Ureter (tissue), 1 donor: ENCODE measurements at places on chromosomes 7 and 10. TPM values are rescaled to one million over a fixed set of nuclear protein-coding genes. Genes with fewer than 3 reads are reported as not detected.

MICU1 gene
- 48.2 TPM for total RNA-seq

C1QL3 gene
- total RNA-seq: 0.39 TPM

C10orf143 gene
- total RNA-seq: 11.6 TPM

SLC18A2 gene
- total RNA-seq: 2.1 TPM

UCN3 gene
- total RNA-seq: not detected

DNA2 gene
- total RNA-seq: 4.4 TPM

RARRES2 gene
- total RNA-seq: 91.0 TPM

TMEM229A gene
- total RNA-seq: 0.42 TPM

NPFFR1 gene
- total RNA-seq: 0.05 TPM

URGCP gene
- total RNA-seq: 39.1 TPM

GTF2IRD1 gene
- total RNA-seq: 30.0 TPM

AMPH gene
- 2.1 TPM for total RNA-seq

AGAP9 gene
- 23.5 TPM for total RNA-seq

GDF2 gene
- not detected for total RNA-seq

CDK1 gene
- total RNA-seq: 2.4 TPM

SDK1 gene
- total RNA-seq: 27.3 TPM

ZSCAN25 gene
- 23.1 TPM for total RNA-seq

ETV1 gene
- total RNA-seq: 8.5 TPM

SEPTIN14 gene
- total RNA-seq: not detected

CELF2 gene
- 36.9 TPM for total RNA-seq

EGR2 gene
- total RNA-seq: 5.7 TPM

HPSE2 gene
- total RNA-seq: 5.7 TPM

PITX3 gene
- total RNA-seq: not detected

TWIST1 gene
- total RNA-seq: 3.7 TPM

CFAP46 gene
- total RNA-seq: 1.7 TPM

BLVRA gene
- total RNA-seq: 35.9 TPM

ASZ1 gene
- total RNA-seq: not detected

MYO3A gene
- 0.70 TPM for total RNA-seq

METTL27 gene
- 14.4 TPM for total RNA-seq

MYL10 gene
- total RNA-seq: not detected

SLC16A9 gene
- 8.0 TPM for total RNA-seq

OR13A1 gene
- 1.4 TPM for total RNA-seq

PODXL gene
- 64.4 TPM for total RNA-seq

TMEM168 gene
- total RNA-seq: 63.0 TPM

ASB10 gene
- not detected for total RNA-seq

ZNF365 gene
- total RNA-seq: 0.21 TPM

EBF3 gene
- total RNA-seq: 5.5 TPM

SORCS3 gene
- not detected for total RNA-seq

PNLIPRP2 gene
- not detected for total RNA-seq

LGI1 gene
- 1.1 TPM for total RNA-seq

PUS7 gene
- total RNA-seq: 22.0 TPM

KLF14 gene
- total RNA-seq: 0.36 TPM

WNT8B gene
- total RNA-seq: 0.99 TPM

INSIG1 gene
- total RNA-seq: 41.6 TPM

GSDME gene
- total RNA-seq: 22.4 TPM

WIPF3 gene
- total RNA-seq: 2.3 TPM

MYH16 gene
- total RNA-seq: not detected

RSPH10B gene
- 0.44 TPM for total RNA-seq

BTRC gene
- total RNA-seq: 30.9 TPM

FMC1 gene
- total RNA-seq: 7.3 TPM
